Fibroblast of skin of right biceps (primary cell): ENCODE measurements at places on chromosomes 2 and 18.
A peak's percentile ranks its signal among the peaks of the same experiment; 100 is the strongest.

DNA sequence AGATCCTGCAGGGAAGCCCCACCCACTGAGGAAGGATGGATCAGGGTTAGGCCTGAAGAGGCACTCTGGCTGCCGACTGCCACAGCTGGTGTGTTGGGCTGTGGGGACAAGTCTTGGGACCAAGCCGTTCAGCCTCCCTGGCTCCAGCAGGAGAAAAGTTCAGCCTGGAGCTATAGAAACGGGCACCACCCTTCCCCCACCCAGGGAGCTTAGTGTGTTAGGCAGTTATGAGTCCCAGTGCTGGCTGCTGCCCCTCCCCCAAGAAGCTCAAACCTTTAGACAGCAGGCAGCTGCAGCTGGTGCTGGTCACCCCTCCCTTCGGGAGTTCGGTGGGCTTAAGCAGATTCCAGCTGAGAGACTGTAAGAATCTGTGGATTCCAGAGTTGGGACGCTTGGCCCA lies 447.1 kb upstream of the HS6ST1 start:
- DNase-seq: no peak

- no peak for DNase-seq
These were observed 67.0 kb downstream of the SLC66A2 start for GRCh38 chr18:79884294-79884962.

- no peak for DNase-seq
These were observed 13.5 kb upstream of the COLEC12 start for GRCh38 chr18:513826-514530.

DNA sequence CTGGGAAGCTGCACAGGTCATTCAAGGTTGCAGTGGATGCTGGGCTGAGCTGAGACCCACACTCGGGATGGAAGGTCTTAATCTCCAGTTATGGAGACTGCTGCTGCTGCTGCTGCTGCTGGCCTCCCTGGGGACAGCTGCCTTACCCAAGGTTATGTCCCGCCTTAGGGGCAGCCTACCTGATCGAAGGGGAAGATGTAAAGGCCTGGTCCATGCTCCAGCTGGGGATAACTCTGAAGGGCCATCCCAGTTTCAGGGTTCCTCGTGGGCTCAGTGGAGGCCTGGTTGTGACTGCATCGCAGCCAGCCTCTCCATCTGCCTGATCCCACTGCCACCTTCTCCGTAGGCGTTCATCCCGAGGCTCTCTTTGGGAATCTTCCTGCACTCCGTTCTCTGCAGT lies 33.0 kb downstream of the RHOB start:
- DNase-seq: no peak

- no peak for DNase-seq
These were observed 169.7 kb upstream of the SMAD2 start for GRCh38 chr18:48100165-48100575.

GRCh38 chr2:241636182-241637017 lies 558 bp downstream of the THAP4 start:
- peak; percentile 30 for DNase-seq

DNA sequence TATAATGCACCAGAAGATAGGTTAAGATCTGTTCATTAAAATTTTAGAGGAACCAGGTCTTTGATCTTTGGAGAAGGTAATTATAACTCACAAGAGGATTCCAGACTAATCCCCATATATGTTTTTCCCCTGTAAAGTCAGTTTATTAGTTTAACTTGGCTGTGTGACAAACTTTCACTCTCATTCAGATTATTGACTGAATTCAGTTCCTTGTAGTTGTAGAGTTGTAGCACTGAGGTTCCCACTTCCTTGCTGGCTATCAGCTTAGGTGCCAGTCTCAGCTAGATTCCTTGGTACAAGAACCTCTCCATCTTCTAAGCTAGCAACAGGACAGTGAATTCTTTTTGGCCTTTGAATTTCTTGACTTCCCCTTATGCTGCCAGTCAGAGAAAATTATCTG lies 19.1 kb downstream of the REG1A start:
- DNase-seq: no peak

GRCh38 chr2:233404222-233404621 lies 49.9 kb downstream of the DGKD start:
- no peak for DNase-seq

GRCh38 chr2:50611351-50611871 lies 420.5 kb downstream of the NRXN1 start:
- no peak for DNase-seq

DNA sequence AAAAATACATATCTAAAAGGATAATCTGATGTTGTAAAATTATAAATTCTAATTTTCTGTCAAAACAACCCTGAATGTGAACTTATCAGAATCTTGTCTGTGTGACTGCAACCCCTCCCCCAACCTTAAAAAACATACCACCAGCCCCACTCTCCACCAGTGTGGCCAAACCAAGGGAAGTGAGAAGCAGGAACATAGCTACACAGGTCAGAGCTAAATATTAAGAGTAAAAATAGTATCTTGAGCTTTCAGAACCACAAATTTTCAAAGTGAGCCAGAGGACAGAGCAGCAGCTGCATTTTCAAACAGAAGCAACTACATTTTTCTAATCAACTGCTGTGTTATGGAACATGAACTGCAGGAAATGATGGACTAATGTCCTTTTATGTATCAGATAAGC lies 156.7 kb downstream of the SLC4A10 start:
- no peak for DNase-seq

- no peak for DNase-seq
These were observed 994.6 kb downstream of the SUCLG1 start for GRCh38 chr2:83464444-83464843.

DNA sequence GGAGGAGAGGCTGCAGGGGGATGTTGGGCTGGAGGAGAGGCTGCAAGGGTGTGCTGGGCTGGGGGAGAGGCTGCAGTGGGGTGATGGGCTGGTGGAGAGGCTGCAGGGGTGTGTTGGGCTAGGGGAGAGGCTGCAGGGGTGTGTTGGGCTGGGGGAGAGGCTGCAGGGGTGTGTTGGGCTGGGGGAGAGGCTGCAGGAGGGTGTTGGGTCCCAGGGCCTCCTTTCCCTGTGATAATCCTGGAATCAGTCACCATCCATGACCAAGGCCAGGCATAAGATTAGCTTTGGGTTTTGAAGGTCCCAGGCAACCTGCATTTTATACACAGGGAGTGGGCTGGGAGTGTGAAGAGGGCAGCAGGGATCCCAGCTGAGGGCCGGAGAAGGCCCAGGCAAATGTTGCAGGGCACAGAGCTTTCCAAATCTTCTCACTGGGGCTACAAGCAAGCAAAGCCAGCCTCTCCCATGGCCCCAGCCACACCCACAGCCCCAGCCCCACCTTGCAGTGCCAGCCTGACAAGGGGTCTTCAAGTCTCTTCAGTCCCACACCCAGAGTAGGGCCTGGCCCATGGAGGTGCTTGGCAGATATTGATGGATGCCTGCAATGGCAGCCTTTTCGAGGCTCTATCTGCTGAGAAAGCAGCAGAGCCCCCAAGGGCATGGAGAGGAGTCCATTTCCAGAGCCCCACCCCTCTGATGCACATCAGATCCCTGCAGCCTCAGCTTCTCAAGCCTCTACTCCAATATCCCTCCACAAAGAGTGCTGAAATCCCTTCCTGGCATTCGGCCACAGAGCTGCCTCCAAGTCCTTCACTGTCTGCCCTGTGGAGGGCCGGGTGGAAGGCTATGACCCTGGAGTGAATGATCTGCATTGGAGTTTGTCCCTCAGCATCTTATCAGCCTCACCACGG lies 50.3 kb upstream of the GLI2 start:
- no peak for DNase-seq

- no peak for DNase-seq
These were observed 104.5 kb downstream of the DHRS9 start for GRCh38 chr2:169173876-169174275.

DNA sequence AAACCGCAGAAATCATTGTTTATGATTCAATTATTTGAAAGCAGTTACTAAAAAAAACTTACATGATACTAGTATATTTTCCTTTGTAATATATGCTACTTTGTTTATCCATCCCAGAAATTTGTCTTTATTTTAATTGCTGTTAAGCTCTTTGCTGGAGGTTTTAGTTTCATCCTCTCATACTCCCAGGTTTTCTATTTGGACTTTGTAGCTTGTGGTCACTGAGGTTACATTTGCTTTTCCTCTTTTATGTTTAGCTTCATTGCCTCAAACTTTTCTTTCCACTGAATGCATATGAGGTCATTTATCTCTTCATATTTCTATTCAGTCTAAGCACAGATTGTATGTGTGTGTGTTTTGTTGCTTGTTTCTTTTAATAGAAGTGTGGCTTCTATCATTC lies 89.9 kb downstream of the ERBB4 start:
- DNase-seq: no peak

DNA sequence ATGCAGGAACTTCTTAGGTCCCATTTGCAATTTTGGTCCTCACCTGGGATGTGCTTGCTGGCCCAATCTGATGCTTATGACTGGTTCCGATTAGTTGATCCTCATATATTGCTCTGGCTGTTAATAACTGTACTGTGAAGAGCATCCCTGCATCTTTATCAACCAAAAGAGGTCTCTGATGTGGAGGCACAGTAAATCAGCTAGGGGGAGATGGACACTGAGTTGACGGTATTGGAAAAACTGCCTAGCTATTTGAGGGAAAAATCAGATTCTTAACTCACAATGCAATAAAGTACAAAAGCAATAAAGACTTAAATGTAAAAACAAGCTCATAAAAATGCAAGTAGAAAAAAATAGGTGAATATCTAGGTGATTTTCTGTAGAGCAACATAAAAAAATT lies 188.0 kb upstream of the TCF4 start:
- DNase-seq: no peak

- no peak for DNase-seq
These were observed 43.6 kb upstream of the WIPF1 start for GRCh38 chr2:174641168-174641567.

DNA sequence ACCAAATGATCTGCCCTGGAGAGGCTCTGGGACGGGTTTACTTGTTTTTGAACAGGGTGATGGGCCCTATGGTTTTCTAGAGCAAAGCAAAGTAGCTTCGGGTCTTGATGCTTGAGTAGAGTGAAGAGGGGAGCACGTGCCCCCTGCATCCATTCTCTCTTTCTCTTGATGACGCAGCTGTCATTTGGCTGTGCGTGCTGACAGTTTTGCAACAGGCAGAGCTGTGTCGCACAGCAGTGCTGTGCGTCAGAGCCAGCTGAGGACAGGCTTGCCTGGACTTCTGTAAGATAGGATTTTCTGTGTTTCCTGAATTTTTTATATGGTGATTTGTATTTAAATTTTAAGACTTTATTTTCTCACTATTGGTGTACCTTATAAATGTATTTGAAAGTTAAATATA lies 11.9 kb downstream of the ACKR3 start:
- DNase-seq: no peak

DNA sequence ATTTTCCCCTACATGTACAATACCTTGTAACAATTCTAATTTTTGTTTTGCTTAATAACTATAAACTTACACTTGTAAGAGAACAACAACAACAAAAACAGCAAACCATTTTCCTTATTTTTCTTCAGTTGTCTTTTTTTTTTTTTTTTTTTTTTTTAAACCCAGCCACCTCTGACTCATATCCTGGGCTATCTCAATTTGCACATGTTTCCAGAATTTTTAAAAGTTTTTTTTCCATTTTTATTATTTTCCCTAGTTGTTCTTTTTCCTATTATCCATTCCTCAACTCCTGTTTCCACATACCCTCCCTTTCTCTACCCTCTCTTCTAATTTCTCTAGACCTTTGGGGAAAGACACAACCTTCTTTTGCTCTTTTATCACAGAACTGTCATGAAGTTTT lies 112.5 kb downstream of the EFEMP1 start:
- no peak for DNase-seq

DNA sequence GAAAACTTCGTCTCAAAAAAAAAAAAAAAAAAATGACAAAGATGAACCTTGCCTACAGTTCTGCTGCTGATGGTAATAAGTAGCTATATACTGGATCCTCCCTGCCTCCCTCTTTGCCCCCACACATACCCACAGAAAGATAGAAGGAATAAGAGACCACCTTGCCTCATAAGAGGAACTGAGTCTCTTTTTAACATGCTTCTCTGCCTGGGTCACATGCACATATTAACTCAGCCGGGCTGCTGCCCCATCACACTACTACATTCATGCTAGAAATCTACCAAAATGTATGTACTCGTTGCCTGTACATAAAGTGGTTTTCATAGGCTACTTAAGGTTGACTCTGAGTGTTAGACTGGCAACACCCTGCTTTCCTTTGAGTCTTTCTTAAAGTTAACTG lies 78.9 kb upstream of the B3GNT2 start:
- DNase-seq: no peak

DNA sequence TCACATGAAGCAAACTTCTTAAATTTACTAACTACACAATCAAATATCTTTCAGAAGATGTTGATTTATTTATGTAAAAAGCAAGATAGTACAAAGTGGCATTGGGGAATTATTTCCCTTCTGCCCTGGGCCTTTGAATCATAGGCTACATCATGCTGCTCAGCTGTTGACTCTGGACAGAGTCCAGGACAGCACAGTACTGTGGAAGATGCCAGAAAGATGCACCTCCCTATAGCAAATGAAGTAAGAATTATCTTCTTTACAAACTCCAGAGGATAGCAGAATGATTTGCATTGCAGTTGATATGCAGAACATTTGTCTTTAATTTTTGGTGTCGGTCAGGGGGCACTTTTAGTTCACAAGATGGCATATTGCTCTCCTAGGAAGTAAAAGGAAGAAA lies 1354.5 kb upstream of the ZEB2 start:
- peak; percentile 50 for DNase-seq

- DNase-seq: no peak
These were observed 261.1 kb upstream of the AGAP1 start for GRCh38 chr2:235232449-235233433.

DNA sequence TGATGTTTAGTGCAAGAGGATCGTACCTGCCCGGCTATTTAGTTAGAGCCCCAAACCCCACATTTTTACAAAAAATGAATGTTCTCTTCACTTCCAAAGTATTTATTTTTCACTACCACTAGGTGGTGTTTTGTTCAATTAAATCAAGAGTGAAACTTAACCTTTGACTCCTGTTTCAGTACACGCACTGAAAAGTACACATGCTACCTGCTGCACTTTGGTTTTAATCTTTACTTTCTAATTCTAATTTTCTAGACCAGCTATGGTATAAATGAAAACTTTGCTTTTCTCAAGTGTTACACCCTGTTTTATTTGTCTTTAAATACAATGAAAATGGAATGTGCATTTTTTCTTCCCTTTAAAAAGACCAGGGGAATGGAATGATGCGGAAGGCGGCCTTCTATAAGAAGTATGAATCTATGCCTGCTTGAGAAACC lies 31.4 kb upstream of the CHN1 start:
- DNase-seq: peak; percentile 11

- DNase-seq: peak; percentile 28
These were observed at the start of gene SLC9A4 for GRCh38 chr2:102473020-102473419. SLC9A4 (plus strand) TSS chr2:102473226; CDS start chr2:102473760, 534 bp downstream.

DNA sequence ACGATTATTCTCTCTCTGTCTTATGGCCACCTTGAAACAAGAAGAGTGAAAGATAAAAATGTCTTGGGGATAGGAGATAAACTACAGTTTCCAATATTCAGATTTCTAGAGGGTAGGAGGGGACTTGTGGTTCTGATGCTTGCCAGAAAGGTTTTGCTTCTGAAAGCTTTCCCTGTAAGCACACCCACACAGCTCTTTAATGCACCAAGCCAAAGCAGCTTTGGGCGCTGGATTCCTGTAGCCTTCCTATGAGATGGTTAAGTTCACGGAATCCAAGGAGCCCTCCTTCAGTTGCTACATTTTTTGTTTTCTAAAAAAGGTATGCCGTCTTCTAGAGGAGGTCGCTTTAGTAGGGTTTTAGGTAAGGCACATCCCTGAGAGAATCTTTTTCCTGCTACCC lies 4.9 kb downstream of the LRRTM1 start:
- DNase-seq: no peak
